ENCODE measurements at places on chromosomes 16 and 17. TPM values are rescaled to one million over a fixed set of nuclear protein-coding genes. Genes with fewer than 3 reads are reported as not detected.

Gene PABPN1L
- total RNA-seq = not detected

Gene KRTAP9-8
- total RNA-seq = not detected

Gene RNF112
- 0.98 TPM for total RNA-seq

Gene KRT20
- 0.61 TPM for total RNA-seq

Gene MGAT5B
- total RNA-seq = 19.9 TPM
